ENCODE measurements at places on chromosomes 11 and 22.

GRCh38 chr11:72951888-72952287 lies 137.7 kb downstream of the ATG16L2 start:
- DNase-seq = no peak

DNA sequence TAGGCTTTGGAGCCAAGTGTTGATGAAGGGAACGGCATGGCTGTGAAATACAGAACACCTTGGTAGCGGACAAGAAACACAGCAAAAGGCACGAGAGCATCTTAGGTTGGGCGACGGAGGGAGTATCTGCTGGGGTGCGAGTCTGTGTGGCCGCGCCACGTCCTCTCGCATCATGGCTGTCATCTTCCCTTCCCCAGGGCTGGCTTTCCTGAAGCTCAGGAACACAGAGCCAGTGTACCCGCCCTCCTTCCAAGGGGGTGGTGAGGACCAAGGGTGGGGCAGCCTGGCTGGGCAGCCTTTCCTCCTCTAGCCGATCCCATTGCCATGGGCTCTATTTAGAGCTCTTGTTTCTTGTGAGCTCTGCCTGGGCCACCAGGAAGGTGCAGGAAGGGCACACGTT lies 154.4 kb downstream of the FEZ1 start:
- no peak for DNase-seq

DNA sequence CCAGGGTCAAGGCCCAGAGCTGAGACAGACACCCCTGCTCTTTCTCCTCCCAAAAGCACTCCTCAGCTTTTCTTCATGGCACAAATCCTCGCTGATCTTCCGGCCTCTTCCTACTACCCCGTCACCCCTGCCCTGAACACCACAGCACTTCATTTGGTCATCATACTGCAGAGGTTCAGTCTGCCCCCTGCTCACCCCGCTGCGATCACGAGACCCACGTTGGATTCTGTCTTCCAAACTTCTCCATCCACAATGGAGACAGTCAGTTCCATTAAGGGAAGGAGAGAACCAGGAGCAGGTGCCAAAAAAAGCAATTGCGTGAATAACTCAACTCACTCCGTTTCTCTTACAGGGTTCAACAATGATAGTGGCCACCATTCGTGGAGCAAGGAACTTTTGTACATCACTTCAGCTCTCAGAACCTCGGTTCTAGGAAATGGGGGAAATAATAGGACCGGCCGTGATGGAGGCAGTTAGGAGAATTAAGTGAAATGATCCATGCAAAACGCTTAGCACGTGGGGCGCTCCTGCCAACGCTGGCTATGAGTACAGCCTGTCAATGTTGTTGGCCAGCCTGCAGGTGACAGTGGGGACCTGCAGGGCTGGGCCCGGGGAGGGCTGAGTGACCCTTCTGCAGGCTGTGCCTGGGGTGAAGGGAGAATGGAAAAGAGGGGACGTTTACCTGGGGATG lies 45.9 kb downstream of the MN1 start:
- no peak for DNase-seq

DNA sequence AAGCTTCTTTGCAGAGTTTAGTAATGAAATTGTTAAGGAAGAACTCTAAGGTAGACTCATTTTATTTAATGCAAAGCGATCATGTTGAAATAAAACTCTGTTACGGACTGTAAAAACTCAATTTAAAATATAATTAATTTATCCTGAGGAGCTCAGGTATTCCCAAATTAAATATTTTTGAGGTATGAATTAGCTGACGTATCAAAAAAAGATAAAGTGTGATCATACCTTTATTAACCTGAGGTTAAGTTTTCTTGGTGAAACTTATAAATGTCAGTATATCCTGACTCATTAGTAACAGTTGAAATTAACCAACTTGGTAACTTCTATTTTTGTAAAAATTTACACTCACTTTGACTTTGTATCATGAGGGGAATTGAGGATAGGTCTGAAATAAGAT lies 130.4 kb downstream of the PAX6 start:
- DNase-seq = no peak

DNA sequence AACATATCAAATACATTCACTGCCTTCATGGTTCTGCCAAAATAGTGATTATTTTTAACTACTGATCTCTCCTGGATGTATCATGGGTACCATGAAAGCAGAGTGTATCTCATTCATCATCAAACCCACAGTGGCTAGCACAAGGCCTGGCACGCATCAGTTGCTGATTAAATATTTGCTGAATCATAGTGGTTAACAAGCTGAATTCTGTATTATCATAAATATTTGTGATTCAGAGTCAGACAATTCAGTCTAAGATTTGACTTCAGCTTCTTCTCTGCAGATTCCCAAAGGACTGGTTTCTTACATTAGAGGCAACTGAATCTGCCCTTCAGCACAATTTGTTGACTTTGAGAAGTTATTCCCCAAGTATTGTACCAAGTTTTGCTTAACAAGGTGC lies 715.8 kb upstream of the LRRC4C start:
- no peak for DNase-seq

GRCh38 chr11:118061586-118062125 lies 15.2 kb upstream of the TMPRSS4 start:
- DNase-seq = peak; percentile 42

DNA sequence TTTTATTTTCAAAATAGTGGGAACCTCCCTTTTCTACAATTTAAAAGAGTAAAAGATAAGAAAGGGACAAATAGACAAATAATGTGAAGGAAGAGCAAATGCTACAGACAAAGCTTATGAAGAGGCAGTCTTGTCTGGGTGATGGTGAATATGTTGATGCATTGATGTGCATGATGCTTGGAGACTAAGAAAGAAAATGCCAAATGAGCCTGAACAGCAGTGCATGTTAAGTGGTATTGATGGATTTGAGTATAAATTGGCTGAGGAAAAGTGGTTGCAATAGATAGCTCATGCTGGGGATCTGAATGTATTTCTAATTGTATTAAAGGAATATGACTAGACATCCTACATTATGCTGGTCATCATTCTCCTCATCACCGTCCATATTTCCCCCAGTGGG lies 268.6 kb upstream of the ANO5 start:
- DNase-seq = no peak

DNA sequence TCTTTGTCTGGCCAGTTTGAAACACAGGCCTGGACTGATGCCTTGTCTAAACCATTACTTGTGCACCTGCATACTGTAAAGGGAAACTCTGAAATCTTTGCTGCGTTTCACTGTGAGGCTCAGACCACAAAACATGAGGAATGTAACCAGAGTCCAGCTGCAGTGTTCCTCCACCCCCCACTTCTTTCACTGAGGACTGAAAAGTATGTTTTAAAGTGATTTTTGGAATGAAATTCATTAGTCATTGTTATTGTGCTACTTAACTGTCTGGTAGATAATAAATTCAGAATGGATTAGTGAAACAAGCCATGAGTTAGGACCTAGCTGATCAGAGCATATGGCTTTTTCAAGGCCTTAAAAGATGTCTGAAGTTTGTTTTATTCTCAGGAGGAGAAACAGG lies 181.2 kb downstream of the WNT11 start:
- no peak for DNase-seq

DNA sequence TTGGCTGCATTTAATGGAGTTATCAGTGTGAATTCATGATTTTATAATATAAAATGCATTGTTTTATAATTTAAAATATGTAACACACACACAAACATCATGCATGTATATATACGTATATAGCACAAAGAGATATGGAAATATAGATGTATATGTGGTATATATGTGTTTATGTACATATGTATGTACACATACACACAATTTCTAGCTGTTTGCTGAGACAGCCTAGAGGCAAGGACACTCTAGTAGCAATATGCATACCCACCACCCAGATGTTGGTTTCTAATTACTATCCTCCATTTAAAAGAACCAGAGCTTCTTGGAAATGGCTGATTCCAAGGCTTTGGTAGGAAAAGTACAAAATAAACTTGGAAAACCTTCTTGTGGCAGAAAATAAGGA lies 50.4 kb downstream of the RBFOX2 start:
- DNase-seq = no peak

DNA sequence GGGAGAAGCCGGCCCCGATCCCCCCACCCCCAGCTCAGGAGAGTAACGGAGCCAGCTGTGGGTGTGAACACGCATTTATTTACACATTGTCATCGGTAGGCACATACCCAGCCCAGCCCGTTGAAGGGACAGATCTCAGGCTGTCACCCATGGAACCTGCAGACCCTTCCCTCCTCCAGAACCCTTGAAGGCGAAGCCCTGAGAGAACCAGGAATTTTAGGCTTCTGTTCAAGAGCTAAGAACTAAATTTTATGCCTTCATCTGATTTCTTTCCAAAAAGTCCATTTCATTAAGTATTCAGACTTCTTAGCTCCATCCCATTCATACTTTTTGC lies 379 bp upstream of the BRMS1 start:
- no peak for DNase-seq

DNA sequence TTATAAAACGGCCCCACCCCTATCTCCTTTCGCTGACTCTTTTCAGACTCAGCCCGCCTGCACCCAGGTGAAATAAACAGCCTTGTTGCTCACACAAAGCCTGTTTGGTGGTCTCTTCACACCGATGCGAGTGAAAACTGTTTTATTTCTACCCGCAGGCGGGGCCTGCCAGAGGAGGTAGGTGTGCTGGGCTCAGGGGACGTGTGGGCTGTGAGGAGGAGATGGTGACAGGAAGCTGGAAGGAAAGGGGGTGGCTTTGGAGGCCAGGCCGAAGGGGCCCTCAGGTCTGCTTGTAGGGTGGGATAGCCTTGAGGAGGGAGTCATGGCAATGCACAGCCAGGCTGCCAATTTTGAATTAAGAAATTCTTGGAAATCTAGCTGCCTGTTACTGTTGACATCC lies 21.3 kb upstream of the KRTAP5-7 start:
- no peak for DNase-seq

- DNase-seq = no peak
Observed at GRCh38 chr11:66263785-66264184, 4.7 kb upstream of the RAB1B start.

DNA sequence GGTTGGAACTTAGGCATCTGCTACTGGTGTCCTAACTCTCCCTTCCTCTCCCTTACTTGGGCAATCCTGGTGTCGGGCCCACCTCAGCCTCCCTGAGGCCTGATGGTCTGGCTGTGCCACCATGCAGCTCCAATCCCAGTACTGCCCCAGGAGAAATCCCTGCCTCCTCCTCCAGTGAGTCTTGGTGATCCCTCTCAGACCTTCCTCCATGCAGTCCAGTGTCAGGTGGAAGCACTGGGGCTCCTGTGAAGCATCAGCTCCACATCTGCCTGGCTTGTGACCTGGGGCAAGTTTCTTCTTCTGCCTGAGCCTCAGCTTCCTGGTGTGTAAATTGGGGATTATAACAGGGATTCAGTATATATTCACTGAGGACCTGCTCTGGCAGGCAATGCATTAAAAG lies 1.8 kb upstream of the PELI3 start:
- DNase-seq = no peak

GRCh38 chr11:105361651-105362050 lies 222.1 kb upstream of the CARD18 start:
- no peak for DNase-seq

DNA sequence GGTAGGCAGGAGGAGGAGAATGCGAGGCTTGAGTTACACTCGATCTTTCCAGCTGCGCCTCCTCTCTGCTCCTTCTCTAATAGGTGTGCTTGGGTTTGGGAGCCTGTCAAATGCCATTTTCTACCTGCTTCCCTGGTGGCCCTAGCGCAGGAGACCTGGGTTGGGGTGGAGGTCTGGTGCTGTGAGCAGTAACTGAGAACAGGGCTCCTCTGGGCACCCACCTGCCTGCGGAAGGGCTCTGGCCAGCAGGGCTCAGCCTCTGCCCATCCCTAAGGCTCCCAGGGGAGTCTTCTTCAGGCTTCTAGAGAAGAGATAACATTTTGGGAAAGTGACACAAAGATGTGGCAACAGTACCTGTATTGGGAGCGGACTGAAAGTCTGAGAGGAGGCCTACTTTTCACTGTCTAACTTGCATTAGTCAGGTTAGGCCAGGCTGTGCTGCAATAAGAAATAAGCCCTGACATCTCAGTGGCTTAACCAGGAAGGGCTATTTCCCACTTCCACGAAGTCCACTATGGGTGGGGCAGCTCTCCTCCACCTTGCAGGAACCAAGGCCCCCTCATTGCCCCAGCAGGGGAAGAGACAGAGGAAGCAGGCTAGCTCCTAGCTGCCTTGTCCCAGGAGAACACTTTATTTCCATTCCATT lies 7.7 kb upstream of the LTO1 start:
- DNase-seq = no peak

DNA sequence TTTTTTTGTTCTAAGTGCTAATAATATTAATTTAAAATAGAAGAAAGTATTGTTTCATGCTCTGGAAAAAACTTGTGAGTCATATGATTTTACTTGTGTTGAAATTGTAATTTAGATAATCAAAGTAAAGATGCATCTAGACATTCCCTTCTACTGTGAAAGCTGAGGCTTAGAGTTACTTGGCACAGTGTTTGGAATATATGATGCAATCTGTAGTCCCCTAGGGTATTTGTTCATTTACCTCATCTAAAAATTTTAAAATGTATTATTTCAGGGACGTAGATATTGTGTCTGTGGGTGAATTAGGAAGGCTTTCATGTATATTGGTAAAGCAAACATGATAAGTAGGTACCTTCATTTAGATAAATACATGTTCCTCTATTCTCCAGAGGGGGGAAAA lies 793.5 kb upstream of the CNTN5 start:
- DNase-seq = no peak

DNA sequence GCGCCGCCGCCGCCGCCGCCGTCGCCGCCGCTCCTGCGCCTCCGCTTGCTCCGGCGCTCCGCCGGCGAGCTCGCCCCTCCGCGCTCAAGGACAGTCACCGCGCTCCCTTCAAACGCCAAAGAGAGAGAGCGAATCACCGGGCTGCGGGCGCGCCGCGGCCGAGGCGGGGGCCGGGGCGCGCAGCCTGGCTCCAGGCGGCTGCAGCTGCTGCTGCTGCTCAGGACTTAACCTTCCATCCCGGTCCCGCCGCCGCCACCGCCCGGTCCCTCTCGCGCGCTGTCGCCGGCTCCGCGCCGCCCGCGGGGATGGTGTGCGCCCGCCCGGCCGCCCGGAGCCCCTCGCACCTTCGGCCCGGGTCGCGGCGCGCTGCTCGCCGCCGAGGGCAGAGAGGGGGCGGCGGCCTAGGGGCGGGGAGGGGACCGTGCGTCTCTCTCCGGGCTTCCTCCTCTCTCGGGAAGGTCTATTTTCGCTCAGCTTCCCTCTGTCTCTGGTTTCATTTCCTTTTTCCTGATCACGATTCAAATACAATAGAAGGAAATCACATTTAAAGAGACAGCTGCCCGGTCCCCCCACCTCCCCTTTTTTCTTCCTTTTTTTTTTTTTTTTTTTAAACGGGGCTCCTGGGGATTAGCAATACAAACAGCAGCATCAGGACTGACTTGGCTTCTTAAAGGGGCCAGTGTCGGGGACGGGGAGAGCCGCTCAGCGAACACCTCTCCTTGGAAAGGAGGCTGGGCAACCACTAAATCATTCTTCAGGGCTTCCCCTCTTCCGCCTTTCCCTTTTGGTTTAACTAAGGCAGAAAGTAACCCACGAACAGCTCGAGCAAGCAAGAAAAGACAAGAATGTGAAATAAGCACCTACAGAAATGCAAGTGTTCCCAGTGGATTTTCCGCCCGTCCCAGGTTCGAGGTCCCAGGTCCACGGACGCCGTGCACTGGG lies 22.1 kb downstream of the LMO2 start:
- peak; percentile 72 for DNase-seq

Measured in islet precursor cell (in vitro differentiated cells).